Ovary (tissue), 10 donors: ENCODE measurements at places on chromosomes 12 and 14. TPM values are rescaled to one million over a fixed set of nuclear protein-coding genes. Genes with fewer than 3 reads are reported as not detected.

- no peaks in the 10 kb centered on the region for H3K4me1 ChIP-seq
- no peak within 1 kb of the TSS for H3K4me3 ChIP-seq
- no peaks in the 10 kb centered on the region for H3K27me3 ChIP-seq
- no peaks in the 10 kb centered on the region for H3K36me3 ChIP-seq
Observed at GRCh38 chr12:100356644-100357223, at the start of gene SLC17A8. Gene SLC17A8, plus strand, starts transcription at chr12:100357074. Its CDS starts 318 bp downstream, at chr12:100357392.

DNA sequence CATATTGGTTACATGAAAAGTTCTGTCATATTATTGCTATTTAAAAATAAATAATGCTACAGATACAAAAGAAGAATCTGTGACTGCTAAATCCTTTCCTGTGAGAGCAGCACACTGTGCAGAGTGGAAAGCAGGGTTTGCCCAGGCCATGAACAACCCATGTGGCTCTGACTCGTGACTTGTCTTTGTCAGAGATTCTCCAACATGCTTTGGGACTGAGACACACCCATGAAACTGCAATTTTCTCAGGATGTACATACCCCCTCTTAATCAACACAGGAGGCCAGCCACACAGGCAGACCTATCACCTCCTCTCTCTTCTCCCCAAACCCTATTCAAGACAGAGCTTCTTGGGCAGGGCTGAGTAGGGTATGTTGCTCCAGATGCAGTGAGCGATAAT, 96.8 kb upstream of the NTF3 start:
- no peak for DNase-seq
- no peak overlapping the region for H3K27ac ChIP-seq
- H3K4me1 ChIP-seq = no peaks in the 10 kb centered on the region
- H3K4me3 ChIP-seq = no peak overlapping the region
- no peaks in the 10 kb centered on the region for H3K27me3 ChIP-seq

DNA sequence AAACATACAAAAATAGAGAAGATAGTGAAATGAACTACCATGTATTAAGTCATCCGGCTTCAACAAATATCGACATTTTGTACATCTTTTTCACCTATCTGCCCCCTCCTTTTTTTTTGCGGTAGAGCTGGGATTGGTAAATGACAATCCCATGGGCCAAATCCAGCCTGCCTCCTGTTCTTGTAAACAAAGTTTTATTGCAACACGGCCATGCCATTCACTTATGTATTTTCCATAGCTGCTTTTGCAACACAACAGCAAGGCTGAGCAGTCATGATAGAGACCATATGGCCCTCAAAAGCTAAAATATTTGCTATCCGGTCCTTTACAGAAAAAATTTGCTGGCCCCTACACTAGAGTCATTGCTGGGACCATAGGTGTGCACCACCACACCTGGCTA, 58.1 kb upstream of the PLEKHG3 start:
- peaks cover 5% of the 10 kb centered on the region for H3K4me1 ChIP-seq
- no peak overlapping the region for H3K27ac ChIP-seq
- H3K27me3 ChIP-seq = no peaks in the 10 kb centered on the region
- no peaks in the 10 kb centered on the region for H3K36me3 ChIP-seq
- DNase-seq = no peak

- no peak overlapping the region for H3K4me3 ChIP-seq
- no peak for DNase-seq
- H3K27me3 ChIP-seq = no peaks in the 10 kb centered on the region
- peaks cover 1% of the 10 kb centered on the region for H3K4me1 ChIP-seq
- no peaks in the 10 kb centered on the region for H3K36me3 ChIP-seq
Observed at GRCh38 chr12:104844123-104844522, 114.0 kb downstream of the SLC41A2 start.

GRCh38 chr12:71038960-71039359, 118.4 kb upstream of the PTPRR start:
- no peaks in the 10 kb centered on the region for H3K36me3 ChIP-seq
- no peak for DNase-seq
- no peak overlapping the region for H3K27ac ChIP-seq
- H3K27me3 ChIP-seq = no peaks in the 10 kb centered on the region
- H3K4me1 ChIP-seq = no peaks in the 10 kb centered on the region
- H3K4me3 ChIP-seq = no peak overlapping the region

DNA sequence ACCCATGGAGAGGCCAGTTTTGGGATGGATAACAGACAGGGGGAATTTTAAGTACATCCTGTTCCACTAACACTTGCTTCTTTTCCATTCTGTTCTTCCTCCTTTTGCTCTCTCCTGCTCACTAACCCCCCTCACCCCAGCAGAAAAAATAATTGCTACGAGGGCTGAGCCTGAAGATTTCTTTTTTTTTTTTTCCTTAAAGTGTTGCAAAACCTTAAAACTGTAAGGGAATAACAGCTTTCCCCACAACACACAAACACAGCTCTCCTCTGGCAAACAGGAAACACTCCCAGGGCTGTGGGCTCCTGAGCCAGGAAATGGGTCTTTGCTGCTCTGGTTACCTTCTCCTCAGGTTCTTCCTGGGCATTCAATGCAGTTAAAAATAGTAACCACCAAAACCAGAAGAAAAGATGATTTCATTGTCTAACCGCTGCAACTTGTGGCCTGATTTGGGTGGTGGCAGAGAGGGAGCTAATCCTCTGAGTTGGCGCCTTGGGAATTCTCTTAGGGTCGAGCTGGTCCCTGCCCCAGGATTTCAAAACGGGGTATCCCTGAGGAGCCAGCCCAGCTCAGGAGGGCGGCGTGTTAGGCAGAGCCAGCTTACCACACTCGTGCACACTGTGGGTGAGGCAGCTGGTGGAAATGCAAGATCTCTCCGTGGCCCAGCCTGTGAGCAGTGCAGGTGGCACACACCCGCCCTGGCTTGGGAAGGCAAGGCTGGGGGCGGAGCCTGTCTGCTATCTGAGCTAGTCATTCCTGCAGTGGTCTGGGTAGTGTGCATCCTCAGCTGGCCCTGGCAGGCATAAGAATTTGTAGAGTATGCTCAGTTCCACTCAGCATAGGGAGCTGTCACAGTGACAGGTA, 17.1 kb upstream of the EMP1 start:
- H3K27ac ChIP-seq = no peak overlapping the region
- H3K36me3 ChIP-seq = no peaks in the 10 kb centered on the region
- DNase-seq = peak; percentile 44
- H3K27me3 ChIP-seq = no peaks in the 10 kb centered on the region
- H3K4me3 ChIP-seq = no peak overlapping the region

GRCh38 chr14:67332468-67332867, 27.1 kb downstream of the ATP6V1D start:
- no peak overlapping the region for H3K4me3 ChIP-seq
- no peaks in the 10 kb centered on the region for H3K4me1 ChIP-seq
- DNase-seq = no peak
- no peaks in the 10 kb centered on the region for H3K36me3 ChIP-seq

GRCh38 chr14:90993792-90994191, 66.6 kb downstream of the RPS6KA5 start:
- H3K4me3 ChIP-seq = no peak overlapping the region
- no peak overlapping the region for H3K27ac ChIP-seq
- H3K27me3 ChIP-seq = no peaks in the 10 kb centered on the region
- no peaks in the 10 kb centered on the region for H3K36me3 ChIP-seq
- DNase-seq = no peak
- H3K4me1 ChIP-seq = no peaks in the 10 kb centered on the region

SLC25A47 gene
- total RNA-seq = not detected

FOXN4 gene
- not detected for total RNA-seq

TMEM30B gene
- 35.3 TPM for total RNA-seq
